ENCODE measurements at places on chromosomes 13 and 19. TPM values are rescaled to one million over a fixed set of nuclear protein-coding genes. Genes with fewer than 3 reads are reported as not detected.

DNA sequence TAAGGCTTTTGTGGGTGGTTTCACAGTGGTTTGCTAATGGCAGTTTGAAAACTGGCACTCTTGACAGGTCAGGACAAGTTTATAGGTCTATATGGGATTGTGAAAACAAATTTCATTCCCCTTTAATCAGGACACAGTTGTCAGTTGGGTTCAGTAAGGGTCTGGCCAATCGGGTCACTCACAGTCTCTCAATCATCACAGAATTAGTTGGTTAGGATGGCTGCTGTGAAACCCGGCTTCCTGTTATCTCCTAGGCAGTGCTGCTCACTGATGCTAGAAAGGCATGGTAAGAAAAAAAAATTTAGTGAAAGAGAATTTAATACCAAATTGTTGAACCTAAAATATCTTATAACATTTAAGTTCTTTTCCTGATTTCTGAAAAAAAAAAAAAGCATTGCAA is 1730.1 kb downstream of the EFNB2 start:
- no peak for DNase-seq

DNA sequence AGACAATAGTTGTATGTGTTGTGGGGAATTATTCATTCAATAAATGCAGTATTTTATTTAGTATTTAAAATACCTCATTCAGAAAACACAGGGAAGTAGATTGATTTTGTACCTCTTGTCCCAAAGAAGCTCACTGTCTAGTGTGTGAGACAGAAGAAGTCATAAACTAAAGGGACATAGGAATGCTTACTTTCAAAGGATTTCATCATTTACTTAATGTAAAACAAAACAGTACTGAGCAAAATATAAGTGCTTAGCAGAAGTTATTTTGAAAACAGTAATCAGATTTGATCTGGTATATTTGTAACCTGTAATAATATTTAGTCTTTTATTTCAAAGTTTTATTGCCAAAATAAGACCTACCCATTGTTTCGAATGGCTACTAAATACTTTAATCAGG is 117.9 kb downstream of the TDRD3 start:
- no peak for DNase-seq

DNA sequence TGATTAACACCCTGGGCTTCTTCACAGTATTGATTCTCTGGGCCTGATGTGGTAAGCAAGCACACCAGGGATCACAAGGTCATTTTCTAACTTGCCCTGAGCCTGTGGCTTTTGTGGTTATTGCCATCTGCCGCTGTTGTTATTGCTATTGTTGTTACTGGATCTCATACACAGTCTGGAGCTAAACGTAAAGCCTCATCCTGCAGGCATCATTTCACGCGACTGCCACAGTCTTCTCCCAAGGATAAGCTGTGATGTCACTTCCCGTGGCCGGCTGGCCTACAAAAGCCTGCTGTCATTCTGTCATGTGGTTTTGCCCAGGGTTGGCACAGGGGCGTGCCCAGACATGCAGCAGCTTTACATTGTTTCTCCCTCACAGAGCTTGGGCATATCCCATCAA is 154.0 kb upstream of the GPR12 start:
- DNase-seq, result no peak

GRCh38 chr19:47019431-47020041 is at the start of gene NPAS1:
NPAS1 (plus strand) TSS chr19:47019837; CDS start chr19:47021048, 1,211 bp downstream.
- no peak for DNase-seq

DNA sequence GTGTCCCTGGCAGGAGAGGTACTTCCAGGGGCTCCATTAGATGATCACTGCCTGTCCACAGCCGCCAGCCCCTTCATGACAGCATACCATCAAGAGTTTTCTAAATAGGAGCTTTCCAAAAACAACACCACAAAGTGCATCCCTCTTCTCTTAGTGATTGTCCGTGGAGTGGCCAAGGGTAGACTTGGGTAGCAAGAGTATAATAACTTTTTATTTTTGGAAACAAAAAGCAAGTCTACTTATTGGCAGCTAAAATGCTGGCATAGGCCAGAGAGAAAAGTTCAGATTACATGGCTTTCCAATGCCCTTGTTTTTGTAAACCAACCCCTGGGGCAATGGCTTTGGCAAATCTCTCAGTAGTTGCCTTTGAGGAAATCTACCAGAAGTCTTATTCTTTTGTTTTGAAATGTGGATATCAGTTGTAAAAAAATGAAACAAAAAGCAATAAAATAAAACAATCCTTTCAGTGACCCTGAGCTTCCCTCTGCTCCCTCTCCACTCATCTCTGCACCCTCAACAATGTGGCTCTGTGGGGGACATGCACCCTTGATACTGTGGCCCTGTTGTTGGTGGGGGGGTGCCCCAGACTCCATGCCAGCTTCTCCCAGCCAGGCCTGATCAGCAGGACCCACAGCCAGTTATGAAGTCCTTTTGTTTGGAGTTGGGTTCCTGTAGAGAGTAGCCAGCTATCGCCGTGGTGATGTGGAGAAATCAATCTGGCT is 294.1 kb downstream of the DLEU7 start:
- no peak for DNase-seq

- peak; percentile 61 for DNase-seq
These were observed 87.6 kb upstream of the SLC15A1 start for GRCh38 chr13:98839856-98840769.

- DNase-seq, result no peak
These were observed 96.4 kb upstream of the MYCBP2 start for GRCh38 chr13:77423296-77423695.

- peak; percentile 65 for DNase-seq
These were observed 2.7 kb downstream of the PRKACA start for GRCh38 chr19:14114854-14115253.

DNA sequence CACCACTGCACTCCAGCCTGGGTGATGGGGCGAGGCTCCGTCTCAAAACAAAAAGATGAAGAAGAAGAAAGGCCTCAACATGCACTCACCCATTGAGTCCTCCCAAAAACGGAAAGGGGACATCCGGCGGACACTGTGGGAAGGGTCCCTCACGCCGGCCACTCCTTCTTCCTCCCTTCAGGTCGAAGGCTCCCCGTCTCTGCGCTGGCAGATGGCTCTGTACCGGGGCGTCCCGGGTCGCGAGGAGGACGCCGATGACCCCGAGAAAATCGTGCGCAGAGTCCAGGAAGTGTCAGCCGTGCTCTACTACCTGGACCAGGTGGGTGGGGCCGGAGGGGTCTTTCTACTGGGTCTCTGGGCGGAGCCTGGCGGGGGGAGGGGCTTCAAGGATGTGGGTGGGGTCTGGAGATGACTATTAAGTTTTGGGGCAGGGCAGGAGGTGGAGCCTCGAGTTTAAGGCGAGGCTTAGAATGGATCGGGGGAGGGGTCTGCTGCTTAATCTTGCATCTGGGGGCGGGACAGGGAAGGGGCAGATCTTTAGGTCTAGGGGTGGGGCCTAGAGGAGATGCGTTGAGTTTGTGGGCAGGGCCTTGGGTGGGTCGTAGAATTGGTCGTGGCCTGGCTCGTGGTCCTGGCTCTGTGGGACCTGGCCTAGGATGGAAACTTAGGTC is 90.2 kb downstream of the MAP4K1 start:
- no peak for DNase-seq

DNA sequence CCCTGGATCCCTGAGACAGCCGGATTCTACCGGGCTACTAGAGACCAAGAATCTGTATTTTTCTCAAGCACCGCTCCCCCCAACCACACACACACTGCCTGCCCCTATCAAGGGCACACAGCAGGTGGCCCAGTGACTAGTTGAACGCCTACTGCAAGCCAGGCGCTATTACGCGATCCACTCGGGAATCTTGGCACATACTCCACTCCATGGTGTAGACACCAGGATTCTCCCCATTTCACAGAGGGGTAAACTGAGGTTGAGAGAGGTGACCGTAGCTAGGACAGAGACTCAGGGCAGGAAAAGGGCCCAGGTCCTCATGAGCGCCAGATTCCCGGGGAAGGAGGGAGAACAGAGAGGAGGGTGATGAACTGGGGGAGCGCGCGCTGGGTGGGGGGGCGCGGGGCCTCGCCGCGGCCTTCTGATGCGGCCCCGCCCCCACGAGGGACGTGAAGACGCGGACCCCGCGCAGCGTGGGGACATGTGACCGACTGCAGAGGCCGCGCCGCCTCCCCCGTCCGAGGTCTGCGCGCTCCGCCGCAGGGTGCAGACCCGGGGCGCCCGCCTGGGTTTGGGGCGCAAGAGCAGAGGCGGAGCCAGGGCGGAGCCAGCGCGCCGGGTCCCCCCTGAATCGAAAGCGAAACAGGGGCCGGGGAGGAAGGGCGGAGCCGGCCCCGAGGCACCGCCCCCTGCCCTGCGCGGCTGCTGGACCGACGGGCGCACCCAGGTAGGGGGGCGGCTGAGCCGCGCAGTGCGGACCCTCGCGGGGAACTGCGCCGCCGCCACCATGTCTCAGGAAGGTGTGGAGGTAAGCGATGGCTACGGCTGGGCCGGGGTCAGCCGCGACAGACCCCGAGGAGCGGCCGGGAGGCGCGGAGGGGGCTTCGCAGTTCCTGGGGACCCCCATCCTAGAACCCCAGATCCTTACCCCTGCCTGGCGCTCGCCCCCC is at the start of gene SHFL:
SHFL (plus strand) TSS at position 677 of the 950 bp plus-strand sequence; CDS start at position 788, 111 bp downstream.
- peak; percentile 92 for DNase-seq

DNA sequence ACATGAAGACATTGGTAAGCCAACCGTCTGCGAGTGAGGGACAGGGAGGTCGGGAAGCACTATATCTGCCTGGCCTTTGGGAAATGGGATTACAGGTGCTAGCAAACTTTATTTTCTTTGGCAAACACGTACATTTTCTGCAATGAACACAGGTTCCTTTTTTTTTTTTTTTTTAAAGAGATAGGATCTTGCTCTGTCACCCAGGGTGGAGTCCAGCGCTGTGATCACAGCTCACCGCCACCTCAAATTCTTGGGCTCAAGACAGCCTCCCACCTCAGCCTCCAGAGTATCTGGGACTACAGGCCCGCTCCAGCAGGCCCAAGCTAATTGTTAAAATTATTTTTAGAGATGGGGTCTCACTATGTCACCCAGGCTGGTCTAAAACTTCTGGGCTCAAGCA is 24.2 kb downstream of the ELAVL1 start:
- DNase-seq, result no peak

DNA sequence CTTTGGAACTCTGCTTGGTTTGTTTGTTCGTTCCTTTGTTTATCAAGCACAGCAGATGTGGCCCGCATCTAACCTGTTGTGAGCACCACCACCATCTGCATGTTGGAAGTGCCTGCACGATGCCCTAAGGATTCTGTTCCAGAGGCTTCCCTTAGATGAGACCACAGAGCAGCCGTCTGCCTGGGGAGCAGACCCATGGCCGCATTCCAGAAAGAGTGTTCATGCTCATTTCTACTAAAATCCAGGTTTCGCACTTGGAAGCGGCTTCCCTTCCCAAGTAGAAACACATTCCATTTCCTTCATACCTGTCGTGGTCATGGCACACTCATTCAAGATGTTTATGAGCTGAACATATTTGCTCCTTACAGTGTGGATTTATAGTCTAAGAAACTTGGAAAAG is 27.2 kb downstream of the COL4A2 start:
- DNase-seq, result no peak

DNA sequence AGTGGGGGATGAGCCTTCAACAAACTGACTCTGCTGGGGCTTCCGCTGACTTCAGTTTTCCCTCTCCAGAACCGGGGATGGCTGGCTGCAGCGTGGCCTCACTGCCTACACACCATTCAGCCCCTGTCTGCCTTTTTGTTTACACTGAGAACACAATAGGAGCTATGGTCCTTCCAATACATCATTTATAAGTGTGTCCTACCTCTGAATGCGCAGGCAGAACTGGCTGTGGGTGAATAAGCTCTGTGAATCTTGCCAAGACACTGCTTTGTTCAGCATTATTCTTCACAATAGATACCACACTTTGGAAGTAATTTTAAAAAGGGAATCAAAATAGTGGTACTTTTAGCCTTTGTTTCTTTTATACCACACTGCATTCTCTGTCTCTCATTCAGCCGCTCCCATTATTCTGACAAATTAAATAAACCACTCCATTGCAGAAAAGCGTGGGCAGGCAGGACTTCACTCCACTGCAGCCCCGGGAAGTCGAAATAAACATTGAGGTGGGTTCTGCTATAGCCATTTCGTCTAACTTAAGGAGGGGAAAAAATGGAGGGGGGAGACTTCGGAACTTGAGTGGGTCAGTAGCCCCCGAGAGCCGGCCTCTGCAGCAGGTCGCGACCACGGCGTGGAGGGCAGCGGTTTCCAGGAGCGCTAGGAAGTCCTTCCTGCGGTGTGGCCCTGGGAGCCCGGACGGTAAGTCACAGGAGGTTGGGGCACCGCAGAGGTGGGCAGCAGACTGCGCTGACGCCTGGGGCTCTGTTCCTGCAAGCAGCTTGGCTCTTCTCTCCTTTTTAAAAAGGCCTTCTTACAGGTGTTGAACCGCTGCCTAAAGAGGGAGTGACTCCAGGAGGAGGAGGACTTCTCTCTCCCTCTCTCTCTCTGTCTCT is 94.8 kb upstream of the SOX1 start:
- no peak for DNase-seq

- DNase-seq, result no peak
These were observed 40.0 kb downstream of the COL4A1 start for GRCh38 chr13:110266983-110267382.

DNA sequence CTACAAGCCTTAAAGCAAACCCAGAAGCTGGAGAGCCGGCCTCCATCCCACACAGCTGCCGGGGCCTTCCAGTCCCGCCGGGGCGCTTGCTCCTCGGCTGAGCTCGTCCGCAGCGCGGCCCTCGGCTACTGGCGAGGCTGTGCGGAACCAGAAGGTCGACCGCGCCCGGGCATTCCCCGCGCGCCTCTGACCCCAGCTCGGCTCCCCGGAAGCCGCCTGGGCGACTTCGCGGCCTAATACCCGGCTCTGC is 863 bp downstream of the ANKRD10 start:
- no peak for DNase-seq

DNA sequence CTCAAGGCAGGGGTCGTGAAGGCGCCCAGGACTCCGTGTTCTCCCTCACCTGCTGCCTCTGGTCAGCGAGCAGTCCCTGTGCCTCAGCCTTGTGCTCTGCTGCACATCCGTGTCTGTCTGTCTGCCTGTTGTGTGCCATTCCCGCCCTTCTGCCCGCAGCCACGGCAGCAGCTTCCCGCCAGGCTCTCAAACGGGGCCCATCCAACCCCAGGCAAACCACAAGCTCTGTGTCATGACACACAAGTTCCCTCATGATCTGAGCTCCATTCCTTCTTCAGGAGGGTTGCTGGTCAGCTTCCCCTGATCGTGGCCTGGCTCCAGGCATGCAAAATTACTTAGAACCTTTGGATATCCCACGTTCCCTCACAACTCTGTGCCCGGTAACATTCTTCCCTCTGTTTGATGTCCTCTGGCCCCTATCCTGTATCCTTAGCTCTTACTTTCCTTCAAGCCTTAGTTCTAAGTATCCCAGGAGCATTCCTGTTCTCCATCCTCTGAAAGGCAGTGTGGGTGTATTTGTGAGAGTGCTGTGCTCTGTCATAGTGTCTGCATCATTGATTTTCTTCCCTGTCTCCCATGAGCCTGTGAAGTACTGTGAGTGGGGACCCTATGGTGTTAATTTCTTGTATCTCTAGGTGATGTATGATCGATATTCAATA is 3.2 kb downstream of the GPR183 start:
- DNase-seq, result peak; percentile 64

Gene CDX2
- total RNA-seq, result not detected

Gene TNNT1
- total RNA-seq, result 25.3 TPM

Gene SLC6A16
- total RNA-seq, result 1.8 TPM

Gene CATSPERD
- total RNA-seq, result not detected

Measured in right cardiac atrium (tissue), 5 donors.